Right renal cortex interstitium (tissue), 3 donors: ENCODE measurements at places on chromosomes 12 and 14. TPM values are rescaled to one million over a fixed set of nuclear protein-coding genes. Genes with fewer than 3 reads are reported as not detected.

- DNase-seq: no peak
Observed at GRCh38 chr12:89576572-89577220, 50.8 kb upstream of the POC1B start.

DENND5B gene
- polyA plus RNA-seq: 28.4 TPM

- DNase-seq: no peak
Observed at GRCh38 chr12:29762637-29763300, 21.0 kb downstream of the TMTC1 start.

DNA sequence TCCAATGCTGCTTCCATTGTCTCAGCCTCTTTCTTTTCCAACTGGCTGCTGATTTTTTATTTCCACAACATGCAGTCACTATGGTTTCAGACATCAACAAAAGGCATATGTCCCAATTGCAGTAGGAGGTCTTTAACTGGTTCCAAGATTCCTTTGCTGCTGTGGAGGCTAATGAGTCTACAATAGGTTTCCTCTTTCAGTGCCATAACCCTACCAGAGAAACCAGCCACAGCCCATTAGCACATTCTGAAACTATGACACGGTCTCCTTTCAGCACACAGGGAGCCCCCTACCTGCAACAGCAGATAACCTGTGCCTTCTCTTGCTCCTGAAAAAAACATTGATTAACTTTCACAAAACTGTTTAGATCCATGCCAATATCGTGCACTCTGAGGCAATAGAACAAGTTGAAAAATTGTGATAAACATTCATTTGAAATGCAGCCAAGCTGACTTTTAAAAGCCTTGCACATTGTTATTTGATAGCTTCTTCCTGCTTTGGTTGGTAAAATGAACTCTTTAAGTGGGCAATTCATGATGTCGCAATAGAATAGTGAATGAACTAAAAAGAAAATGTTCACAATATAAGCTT is 32.4 kb downstream of the PLEKHG7 start:
- DNase-seq: no peak

MGST1 gene
- polyA plus RNA-seq: 38.4 TPM

DNA sequence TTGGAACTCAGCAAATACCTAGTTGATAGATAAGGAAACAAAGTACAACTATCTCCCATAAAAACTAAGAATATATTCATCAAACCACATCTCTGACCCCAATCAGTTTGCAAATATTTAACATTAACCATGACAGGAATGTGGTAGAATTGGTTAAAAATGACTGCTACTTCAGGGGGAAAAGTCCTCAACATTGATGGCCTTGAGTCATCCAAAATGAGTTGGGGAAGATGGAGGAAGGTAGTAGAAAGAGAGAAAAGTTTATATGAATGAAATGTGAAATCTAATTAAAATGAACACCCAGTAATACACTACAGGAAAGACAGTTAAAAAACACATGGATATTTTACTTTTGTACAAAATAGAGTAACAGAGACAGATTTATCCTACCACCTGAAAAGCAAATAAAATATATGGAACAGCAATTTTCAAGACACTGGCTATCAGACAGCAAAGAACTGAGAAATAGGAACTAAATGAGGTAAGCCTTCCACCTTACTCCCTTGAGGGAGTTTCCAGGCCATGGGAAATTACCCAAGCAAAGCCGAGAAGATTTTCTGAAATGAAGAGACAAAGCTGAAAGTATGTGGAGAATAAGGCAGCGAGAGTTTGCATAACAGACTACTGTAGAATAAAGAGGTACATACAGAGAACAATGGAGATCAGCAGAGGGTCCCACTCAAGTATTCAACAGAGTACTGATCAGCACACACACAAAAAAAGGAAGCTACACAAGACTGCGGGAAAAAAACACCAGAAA is 49.6 kb downstream of the TC2N start:
- DNase-seq: no peak

- DNase-seq: no peak
Observed at GRCh38 chr12:96876966-96877365, 30.1 kb upstream of the NEDD1 start.

DNA sequence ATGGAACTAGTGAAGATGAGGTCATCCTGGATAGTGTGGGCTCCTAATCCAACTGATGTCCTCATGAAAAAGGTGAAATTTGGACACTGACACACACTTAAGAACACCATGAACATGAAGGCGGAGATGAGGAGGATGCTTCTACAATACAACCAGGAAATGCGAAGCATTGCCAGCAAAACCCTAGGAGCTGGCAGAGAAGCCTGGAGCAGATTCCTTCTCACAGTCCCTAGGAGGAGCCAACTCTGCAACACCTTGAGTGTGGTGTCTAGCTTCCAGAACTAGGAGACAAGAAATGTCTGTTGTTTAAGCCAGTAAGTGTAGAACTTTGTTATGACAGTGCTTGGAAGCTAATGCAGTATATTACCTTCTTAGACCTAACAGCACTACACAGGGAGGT is 191.9 kb upstream of the PWP1 start:
- DNase-seq: no peak

- DNase-seq: no peak
Observed at GRCh38 chr14:94138251-94138650, 8.8 kb upstream of the IFI27L2 start.

GRCh38 chr14:80383223-80383622 is 171.9 kb upstream of the DIO2 start:
- no peak for DNase-seq

GRCh38 chr14:57979376-57980048 is 113.6 kb upstream of the SLC35F4 start:
- DNase-seq: no peak

FOXG1 gene
- polyA plus RNA-seq: not detected

GRCh38 chr12:2488131-2488530 is 306.6 kb upstream of the FKBP4 start:
- no peak for DNase-seq

GRCh38 chr12:62760779-62761178 is 174.2 kb downstream of the PPM1H start:
- DNase-seq: no peak

SSTR1 gene
- polyA plus RNA-seq: 2.2 TPM

CDKN1B gene
- polyA plus RNA-seq: 81.7 TPM
